Hepatic stellate cell (primary cell): ENCODE measurements at places on chromosomes 7 and 10.

DNA sequence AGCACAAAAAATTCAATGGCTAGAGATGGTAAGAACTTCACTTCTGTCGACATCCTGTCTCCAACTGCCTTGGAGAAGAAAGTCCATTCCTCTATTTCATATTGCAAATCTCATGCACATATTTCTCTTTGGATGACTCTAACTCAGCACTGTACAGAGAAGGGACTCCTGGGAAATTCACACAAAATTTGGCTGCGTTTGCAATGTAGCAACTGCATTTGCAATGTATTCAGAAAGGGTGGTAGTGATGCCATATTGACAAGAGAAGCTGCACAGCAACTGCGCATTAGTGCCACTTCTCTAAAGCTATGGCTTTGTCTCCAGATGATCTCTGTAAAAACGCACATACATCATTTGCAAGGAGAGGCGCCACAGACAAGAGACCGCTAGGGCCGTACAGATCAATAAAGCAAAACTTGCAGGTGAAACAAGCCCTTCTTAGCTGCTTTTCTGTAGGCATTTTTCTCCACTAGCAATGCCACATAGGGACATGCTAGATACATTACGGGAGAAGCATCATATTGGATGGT lies 389.5 kb downstream of the TCERG1L start:
- no peak for DNase-seq

DNA sequence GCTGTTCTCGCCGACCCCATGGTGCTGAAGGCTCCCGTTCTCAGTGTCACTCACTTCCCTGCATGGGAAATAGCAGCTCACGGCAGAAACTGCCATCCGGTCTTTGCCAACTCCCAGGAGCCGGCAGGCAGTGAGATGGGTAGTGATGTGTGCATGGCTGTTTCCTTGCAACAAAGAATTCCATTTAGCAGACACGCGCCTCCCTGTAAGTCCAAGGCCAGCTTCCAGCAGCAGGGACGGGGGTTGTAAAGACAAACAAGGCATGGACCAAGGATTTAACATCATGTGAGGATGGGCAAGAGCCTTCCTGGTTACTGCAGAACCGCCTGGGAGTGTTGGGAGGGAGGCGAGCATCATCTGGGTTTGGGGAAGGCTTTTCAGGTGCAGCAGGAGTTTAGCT lies 273.1 kb downstream of the GLRX3 start:
- no peak for DNase-seq

GRCh38 chr10:42781893-42782445 lies 626 bp upstream of the BMS1 start:
- no peak for DNase-seq

GRCh38 chr10:51400392-51401096 lies 298.9 kb downstream of the CSTF2T start:
- no peak for DNase-seq
